ENCODE measurements at places on chromosomes 11 and 22.

GRCh38 chr11:100741866-100742625, 55.0 kb downstream of the ARHGAP42 start:
- no peak for DNase-seq

DNA sequence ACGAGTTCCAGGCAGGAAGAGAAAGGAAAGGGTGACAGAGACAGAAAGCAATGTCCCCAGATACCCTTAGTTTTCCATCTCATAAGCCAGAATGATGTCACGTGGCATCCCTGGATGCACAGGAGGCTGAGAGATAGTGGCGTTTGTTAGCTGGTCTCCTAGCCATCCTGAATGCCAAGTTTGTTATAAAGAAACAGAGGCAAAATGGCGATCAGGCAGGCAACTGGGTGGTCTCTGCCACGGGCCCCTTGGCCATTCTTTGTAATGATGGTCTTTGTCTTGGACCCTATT, 5.3 kb downstream of the SMIM38 start:
- DNase-seq: no peak

DNA sequence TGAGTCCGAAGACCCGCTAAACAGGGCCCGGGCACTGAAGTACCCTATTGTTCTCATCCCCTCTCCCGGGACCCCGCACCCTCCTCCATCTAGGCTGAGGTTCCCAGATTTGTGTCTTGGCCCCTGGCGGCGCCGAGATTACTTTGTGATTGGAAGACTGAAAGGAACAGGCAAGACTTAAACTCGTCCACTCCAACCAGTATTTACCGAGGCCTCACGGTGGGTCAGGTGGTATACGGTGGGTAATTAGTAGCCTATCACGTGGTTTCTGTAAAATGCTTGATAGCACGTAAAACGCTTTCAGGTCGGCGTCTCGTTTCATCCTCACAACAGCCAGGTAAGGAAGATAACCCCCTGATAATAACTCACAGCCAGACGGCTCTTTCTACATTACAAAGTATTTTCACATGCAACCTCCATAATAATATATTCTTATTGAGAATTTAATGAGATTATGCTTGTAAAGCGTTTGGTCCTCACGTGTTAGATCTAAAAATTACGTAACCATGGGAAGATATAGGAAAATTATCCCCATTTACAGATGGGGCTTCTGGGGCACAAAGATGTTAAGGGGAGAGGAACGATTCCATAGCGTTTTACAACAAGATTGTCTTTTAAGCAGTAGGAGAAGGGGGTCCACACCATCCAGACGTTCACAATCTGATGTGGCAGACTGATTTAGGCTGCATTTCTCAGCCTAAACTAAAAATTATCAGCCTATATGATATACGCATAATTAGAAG, 642 bp upstream of the PIK3C2A start:
- DNase-seq: no peak

DNA sequence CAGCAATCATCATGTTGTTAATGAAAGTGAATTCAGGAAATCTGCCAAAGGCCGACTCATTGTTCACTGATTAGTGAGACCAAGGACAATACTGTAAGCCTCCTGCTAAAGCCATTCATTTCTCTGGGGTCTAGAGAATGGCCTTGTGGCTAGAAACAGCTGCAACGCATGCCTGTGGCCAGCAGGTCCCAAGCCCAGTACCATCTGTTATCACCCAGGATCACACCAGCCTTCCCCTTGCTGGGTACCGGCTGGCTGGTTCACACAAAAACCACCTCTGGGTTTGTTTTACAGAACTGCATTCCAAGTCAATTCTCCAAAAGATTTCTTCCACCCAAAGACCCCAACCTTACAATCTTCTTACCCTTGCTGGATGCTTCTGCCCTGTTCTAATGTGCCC, 1.1 kb downstream of the PLAAT5 start:
- DNase-seq: no peak

- no peak for DNase-seq
These were observed 15.7 kb downstream of the MN1 start for GRCh38 chr22:27785831-27786230.

DNA sequence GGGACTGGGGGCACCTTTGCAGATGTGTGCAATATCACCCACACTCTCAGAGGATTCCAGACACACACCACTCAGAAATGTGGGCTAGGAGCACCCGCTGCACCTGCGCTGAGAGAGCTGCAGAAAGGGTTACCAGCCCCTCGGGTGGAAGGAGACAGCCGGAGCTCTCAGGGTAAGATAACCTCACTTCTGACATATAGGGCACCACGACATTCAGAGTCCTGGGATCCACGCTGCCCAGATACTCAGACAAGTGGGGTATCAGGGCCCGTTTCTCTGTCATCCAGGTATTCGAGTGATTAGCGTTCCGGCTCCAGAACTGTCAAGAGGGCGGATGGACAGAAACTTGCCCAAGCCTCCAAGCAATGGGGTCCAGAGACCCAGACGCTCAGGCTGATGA, 6.2 kb upstream of the SYT8 start:
- no peak for DNase-seq

DNA sequence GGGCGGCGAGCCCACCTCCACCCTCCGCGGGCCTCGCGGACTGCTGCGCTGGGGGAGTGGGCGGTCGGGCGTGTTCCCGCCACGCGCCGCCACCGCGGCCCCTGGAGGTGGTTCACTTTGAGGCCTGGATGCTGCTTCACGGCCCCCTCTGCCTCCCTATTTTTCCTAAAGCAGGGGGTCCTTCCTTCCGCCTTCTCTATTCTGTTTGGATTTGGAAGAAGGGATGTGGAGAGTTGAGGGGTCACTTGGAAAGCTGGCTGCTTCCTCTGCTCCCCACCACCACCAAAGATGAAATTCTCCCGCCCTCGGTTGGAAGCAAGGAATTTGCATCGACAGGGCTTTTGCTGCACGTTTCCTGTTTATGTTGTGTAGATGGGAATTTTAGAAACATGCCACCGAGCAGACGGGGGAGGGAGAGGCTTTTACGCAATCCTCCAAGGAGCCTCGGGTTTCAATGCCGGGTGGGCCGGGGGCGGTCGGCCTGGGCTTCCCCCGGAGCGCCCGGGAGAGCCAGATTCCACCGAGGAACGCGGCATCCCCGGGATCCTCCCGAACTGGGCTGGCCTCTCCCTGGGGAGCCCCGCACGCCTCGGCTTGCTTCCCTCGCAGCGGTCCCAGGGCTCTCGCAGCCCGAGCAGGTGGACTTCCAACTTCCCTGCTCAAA, 403 bp upstream of the SBF2 start:
- no peak for DNase-seq

DNA sequence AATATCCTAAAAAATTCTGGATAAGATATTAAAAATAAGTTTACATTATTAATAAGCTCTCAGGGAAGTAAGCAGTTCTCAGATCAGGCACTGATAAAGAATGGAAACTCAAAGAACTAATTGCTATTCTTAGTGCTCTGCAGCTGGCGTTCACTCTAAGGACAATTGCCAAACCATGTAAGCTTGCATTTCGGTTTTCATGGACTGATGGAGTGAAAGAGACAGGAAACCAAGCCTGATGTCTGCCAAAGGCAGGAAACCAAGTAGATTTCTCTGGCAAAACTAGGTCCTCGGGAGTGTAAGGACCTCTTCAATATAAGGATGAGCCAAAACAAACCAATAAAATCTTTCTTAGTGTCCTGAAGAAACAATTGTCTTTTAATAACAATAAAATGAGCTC, 355.2 kb downstream of the RAB38 start:
- DNase-seq: no peak

- DNase-seq: no peak
These were observed 213.5 kb upstream of the NAV2 start for GRCh38 chr11:19499026-19499669.

DNA sequence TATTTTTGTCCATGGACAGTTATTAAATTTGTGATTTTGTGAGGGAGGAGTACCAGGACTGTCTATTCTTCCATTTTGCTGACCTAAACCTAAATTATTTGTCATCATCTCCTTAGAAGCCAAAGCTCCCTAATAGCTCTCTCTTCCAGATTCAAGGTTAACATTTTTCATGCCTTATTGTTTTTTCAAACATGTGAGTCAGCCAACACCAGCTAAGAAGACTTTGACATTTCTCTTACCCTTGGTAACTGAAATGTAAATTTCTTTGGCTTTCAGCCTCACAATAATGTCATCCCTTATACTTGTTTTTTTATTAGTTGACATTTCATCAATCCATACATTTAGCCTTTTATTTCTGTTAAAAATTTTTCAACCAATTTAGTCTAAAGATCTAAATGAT, 19.2 kb downstream of the OR52E1 start:
- no peak for DNase-seq

GRCh38 chr11:11980841-11981308, 27.6 kb downstream of the DKK3 start:
- DNase-seq: no peak

GRCh38 chr22:36881504-36882245, 20.9 kb downstream of the NCF4 start:
- no peak for DNase-seq

DNA sequence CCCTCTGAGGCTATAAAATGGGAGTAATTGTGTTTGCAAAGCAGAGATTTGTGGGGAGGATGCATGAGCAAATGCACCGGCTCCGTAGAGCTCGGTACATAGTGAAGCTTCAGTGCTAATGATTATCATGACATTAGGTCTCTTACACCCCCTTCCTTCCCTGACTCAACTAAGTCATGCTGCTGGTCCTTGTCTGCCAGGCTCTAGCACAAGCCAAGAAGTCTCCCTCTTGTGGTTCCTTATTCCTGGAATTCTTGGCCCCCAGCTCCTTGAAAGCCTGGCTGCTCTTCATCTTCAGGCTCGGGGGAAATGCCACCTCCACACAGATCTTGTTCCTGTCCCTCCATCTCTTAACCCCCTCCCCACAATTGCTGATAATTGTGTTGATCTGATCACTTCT, 45.7 kb upstream of the SYT13 start:
- DNase-seq: no peak
